Spinal cord (tissue), 10 donors: ENCODE measurements at places on chromosomes 2 and 18.

GRCh38 chr2:131014141-131014540 is 79.1 kb downstream of the FAM168B start:
- DNase-seq: no peak

DNA sequence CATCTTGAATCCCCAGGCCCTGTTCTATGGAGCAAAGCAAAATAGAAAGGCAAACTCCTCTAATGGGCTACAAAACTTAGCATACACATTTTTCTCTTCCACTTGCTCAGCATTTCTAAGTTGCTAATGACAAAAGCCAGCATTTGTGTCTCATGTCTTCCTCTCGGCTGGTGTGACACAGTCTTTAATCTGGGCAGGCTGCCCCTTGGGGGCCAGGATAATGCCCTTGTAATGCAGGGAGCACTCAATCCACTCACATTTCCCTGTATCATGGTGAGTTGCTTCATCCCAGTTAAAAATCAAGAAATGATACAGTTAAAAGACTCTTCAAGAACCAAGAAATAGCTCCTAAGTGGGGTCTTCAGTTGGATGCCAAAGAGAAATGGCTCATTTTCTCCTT is 109.1 kb upstream of the FBXO11 start:
- DNase-seq: peak; percentile 41

DNA sequence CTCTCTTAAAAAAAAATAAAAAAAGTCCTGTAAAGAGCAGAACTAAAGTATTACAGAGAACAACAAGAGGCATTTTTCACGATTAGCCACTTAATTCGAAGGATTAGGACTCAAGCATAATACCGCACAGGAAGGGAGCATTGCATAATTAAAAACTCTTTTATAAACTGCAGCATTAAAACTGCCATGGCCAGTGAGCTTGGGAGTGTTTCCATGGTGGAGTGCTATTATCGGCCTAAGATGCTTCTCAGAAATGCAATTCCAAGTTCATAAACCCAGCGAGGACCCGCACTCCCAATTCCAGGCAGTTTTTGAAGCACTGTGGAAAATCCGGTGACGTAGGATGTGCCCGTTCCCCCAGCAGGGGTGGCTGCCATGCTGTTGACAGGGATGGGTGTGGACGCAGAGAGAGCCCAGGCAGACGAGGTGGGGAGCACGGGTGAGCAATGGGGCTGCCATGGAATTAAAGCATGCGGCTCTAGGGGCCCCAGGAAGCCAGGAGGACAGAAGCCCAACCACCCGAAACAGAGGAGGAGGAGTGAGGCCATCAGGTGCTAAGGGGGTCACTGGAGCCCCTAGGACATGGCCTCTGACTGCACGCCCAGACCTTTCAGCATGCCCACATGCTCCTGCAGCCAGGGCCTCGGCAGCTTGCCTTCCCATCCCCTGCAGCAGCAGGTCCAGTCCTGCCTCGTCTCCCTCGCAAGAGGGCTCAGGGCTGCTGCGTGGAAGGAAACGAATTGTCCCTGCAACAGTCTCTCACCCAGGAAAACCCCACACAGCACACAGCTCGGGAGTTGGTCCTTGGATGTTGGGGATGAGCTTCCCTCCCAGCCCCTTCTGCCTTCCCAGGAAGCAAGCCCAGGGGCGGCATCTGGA is 233.4 kb downstream of the NDUFA10 start:
- no peak for DNase-seq

DNA sequence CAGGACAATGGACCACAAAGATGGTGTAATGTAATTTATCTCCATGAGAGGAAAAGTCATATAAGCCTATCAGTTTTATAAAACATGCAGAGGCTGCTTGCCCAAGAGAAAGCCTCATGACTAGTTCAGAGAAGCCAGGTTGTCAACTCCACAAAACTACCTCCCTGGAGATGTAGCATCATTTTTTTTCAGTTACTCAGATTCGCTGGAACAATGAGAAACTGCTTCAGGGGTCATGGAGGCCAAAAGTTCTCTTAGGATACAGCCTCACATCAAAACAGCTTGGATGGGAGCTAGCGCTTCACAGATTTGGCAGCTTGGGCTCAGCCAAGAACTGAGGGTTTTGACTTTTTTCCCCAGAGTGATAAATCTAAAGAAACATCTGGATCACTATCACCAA is 263.5 kb downstream of the INSIG2 start:
- no peak for DNase-seq

DNA sequence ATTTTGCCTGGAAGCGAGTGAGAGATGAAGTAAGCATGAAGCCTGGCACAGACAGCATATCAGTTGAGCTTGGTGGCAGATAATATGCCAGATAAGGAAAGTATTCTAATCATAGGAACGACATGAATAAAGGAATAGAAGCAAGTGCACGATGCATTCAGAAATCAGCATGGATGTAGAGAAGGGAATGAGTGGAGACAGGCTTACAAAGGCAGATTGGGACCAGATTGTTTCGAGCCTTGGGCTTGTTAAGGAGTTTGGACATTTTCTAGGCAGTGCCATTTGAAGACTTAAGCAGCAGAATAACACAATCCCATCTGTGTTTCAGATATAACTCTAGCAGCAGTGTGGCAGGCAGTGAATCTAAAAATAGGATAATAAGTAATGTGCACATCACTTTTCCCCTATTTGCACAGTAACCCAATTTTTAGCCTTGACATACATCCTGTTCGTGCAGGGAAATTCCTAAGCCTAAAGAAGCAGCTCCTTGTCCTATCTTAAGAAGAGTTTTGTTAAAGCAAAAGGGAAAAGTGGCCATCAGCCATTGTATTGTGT is 450.2 kb downstream of the PLCL1 start:
- no peak for DNase-seq

DNA sequence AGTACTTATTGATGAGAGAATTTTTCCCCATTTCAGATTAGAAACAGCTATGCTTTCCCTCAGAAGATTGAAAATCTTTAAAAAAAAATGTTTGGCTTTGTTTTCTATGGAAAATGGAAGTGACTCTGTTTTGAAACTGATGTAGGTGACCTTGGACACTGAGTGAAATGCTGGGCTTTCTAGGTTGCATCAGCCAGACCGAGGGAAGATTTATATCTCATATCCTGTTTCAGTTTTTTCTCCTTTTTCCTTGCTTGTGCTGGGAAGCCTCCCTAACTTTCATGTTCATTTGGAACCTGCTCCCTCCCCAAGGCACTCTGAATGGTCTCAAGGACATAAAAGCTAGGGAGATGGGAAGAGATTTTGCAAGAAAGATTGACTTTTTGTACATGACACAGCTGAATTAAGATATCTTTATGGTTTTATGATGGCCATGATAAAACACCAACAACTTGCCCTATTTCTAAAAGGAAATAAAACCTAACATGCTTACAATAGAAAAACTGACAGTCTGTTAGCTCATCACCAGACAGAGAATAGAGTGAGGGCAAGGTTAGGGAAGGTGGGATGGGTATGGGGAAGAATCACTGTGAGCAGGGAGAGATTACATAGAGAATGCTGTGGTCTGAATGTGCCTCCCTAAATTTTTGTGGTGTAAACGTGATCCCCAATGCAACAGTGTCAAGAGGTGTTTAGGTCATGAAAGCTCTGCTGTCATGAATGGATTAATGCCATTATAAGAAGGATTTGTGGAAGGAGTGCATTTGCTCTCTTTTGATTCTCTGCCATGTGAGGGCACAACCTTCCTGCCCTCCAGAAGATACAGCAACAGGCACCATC is 249.7 kb downstream of the TPGS2 start:
- DNase-seq: no peak

DNA sequence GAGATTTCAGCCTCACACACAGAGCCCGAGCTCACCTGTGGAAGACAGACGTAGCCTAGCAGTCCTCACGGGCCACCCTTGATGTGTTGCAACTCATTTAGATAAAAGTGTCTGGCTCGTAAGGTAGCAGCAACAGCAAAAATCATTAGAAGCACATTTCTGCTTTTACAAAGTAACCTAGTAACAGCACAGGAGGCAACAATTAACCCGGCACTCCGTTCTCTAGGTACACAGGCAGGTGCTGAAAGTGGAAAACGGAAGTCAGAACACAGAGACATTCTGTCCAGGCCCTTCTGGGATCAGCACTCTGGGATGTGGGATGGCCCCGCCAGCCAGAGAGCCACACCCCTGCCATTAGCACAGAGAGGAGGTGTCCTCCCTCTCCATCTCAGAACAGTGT is 99.3 kb downstream of the KLHL29 start:
- DNase-seq: no peak

DNA sequence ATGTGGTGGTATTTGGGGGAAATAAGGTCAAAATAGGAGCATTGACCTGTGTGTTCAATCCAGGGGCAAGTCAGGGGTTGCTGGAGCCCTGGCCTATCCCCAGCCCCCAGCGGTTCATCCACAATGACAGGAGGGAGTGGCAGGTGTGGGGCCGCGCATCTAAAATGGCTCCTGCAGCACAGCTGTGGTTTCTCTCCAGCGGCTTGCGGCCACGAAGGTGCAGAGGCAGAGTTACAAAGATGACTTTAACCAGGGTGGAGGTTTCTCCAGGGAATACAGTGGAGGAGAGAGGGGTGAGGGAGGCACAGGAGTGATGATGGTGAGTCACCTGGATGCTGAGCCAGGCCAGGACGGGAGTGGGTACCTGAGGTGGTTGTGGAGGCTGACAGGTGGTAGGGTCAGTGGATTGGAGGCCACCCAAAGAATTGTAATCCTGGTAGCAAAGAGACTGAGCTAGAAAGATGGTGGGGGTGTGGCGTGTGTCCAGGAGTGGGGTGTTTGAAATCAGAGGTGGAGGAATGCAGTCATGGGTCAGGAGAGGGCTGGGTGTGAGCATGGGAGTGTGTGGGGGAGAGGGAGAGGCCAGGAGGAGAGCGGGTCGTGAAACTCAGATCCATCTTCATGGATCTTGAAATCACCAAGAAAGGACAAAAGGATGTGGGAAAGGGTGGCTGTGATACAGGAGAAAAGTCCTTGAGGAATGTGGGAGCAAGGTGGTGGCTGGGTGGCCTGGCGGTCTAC is 83.2 kb downstream of the CTIF start:
- DNase-seq: no peak

DNA sequence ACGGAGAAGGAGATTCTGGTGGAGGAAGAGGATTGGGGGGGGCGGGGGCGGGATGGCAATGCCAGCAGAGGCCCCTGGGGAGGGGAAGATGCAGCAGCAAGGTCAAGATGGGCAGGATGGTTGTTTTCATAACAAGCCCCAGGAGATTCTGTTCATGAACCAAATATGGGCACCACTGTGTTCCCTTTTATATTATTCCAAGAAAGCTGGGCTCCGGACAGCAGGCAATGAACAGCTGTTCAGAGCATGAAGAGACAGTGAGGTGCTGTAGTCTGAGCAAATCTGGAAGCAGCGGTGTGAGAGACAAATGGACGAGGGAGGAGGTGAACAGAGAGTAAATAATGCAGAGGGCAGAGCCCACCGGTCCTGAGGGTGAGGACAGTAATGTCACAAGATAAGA is 20.0 kb downstream of the UXS1 start:
- DNase-seq: no peak

DNA sequence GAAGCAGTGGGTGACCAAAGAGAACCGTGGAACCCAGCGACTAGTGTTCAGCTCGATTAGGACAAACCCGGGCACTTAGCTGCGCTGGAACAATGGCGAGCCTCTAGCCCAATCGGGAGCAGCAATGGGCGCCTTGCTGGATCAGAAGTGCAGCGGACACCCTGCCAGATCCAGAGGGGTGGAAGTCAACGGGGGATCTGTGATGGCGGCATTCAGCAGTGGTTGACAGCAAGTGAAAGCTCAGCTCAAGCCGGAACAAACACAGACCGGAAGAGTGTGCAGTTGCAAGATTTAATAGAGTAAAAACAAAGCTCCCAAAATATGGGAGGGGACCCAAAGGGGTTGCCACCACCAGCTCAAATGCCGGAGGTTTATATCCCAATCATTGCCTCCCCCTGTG is 478.7 kb upstream of the REG3G start:
- DNase-seq: no peak

GRCh38 chr18:61882296-61883004 is 10.4 kb downstream of the RNF152 start:
- no peak for DNase-seq

- no peak for DNase-seq
Measured at GRCh38 chr18:62343316-62343715, 18.2 kb downstream of the TNFRSF11A start.

DNA sequence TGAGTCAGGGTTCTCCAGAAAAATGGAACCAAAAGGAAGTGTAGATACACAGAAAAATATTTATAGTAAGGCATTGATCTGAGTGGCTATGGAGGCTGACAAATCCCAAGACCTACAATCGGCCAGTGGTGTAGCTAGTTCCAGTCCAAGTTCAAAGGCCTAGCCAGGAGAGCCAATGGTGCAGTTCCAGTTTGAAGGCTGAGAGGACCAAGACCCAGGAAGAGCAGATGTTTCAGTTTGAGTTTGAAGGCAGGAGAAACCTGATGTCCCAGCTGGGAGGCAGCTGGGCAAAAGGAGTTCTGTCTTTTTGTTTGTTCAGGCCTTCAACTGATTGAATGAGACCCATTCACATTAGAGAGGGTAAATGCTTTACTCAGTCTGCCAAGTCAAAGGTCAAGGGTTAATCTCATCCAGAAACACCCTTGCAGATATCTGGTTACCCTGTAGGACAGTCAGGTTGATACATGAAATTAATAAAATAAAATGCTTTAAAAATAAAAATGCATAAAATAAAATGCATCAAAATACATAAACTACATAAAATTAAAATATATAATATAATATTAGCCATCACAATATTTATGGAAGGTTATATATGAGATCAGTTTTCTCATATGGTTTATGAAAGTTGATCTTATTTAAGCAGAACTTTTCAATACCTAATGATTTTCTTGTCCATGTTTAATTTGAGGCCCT is 38.7 kb downstream of the KCNE4 start:
- DNase-seq: no peak

DNA sequence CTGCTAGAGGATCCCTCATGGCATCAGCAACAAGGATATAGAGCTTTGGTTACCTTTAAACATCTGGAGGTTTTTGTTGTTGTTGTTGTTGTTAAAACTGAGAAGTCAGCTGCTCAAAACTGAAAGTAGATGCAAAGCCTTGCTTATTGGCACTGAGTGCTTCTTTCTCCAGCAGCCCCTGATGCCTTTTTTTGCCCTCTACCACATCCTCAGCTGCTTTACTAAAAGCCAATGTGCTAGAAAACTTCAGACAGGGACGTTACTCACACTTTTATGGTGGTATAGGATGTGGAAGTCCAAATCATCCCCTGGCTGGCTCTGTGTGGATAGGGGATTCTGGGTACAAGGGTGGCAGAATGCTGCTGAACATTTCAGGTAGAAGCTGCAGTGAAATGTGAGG is 78.3 kb upstream of the CHST9 start:
- DNase-seq: no peak

DNA sequence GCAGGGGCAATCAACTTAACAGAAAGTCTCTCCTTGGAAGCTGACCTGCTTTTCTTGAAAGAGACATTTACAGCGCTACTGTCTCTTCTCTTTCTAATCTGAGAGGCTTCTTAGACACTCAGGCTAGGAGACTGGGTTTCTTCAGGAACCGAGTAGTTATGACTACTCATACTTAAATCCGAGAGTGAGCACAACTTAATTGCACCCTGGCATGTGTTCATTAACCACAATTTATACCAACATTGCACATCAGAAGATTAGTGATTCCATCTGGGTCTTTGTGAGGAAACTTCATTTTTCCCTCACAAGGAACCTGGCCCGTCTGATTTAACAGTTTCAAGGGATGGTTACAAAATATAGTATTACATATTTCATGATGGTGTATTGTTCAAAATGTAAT is 176.9 kb downstream of the UBE2E3 start:
- DNase-seq: no peak
